ENCODE measurements at places on chromosomes 2 and 18. TPM values are rescaled to one million over a fixed set of nuclear protein-coding genes. Genes with fewer than 3 reads are reported as not detected.

Gene NIF3L1
- polyA plus RNA-seq: 22.8 TPM

Gene PSTPIP2
- 3.0 TPM for polyA plus RNA-seq

Gene OBSL1
- 118 TPM for polyA plus RNA-seq

Gene SP140
- polyA plus RNA-seq: 1.9 TPM

Gene PLA2R1
- polyA plus RNA-seq: 10.6 TPM

Gene LOXL3
- not detected for polyA plus RNA-seq

Gene SPRED2
- 29.1 TPM for polyA plus RNA-seq

Gene SP5
- polyA plus RNA-seq: not detected

Gene ITPRIPL1
- polyA plus RNA-seq: 3.1 TPM

Gene LYG2
- not detected for polyA plus RNA-seq

Gene SLC16A14
- 3.4 TPM for polyA plus RNA-seq

Gene COL4A4
- 0.15 TPM for polyA plus RNA-seq

Gene KCNG2
- polyA plus RNA-seq: not detected

Gene GTF2A1L
- not detected for polyA plus RNA-seq

Gene HRH4
- polyA plus RNA-seq: not detected

Gene TMEM178A
- 14.2 TPM for polyA plus RNA-seq

Gene TMEM127
- polyA plus RNA-seq: 25.9 TPM

Gene MRPL44
- 27.2 TPM for polyA plus RNA-seq
